T-helper 9 cell (primary cell): ENCODE measurements at places on chromosomes 12 and 14.

- DNase-seq, result no peak
Measured at GRCh38 chr14:102633906-102634595, 41.6 kb downstream of the RCOR1 start.

- no peak for DNase-seq
Measured at GRCh38 chr14:104142946-104143470, 4.6 kb downstream of the KIF26A start.

DNA sequence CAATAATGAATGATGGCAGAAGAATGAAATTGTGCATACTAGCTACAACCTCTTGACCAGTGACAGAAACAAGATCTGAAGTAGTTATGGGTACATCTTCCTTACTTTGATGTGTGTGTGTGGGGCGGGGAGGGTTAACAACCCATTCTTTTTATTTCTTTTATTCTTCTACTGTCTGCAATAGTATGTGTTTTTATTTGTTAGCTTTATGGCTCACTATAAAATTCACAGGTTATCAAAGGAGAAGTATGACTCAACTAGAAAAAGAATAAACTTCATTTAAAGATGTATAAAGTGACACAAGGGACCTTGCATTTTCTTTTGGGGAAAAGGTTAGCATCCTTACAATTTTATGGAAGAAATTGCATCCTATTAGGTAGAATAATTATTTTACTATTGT is 430.5 kb downstream of the DAD1 start:
- DNase-seq, result no peak

GRCh38 chr14:102320033-102320660 is 601 bp downstream of the ZNF839 start:
- DNase-seq, result peak; percentile 33

DNA sequence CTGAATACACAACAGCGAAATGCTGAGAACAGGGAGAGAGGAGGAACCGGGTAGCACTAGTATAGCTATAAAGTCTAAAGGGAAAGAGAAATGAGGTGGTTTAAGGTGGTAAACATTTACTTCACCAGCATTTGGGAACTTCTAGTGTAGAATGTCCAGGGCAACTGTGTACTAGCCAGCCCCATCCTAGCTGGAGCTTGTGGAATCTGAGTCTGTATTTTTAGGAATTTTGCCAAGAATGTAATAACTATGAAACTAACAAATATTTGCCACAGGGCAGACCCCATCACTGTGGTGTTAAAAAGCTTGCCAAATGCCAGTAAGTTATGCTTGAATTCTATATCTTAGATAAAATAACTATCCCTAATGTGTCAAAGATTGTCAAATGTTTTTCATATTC is 398.9 kb upstream of the MIS18BP1 start:
- no peak for DNase-seq

DNA sequence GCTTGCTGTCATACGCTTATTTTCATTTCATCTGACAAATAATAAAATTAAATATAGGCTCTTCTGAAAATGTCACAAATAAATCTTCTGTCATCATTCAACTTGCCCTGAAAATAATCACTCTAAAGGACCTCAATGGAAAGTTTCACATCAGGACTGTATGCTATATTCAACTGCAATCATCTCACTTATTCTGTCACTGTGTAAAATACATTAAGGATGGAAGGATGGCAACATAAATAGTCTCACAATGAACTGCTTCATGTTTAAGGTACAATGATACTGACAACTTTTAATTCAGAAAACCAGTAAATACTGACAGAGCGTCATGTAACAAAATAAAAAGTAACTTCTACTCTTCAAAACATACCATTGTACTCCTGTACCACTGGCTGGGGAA is 82.1 kb downstream of the CEP83 start:
- DNase-seq, result no peak

GRCh38 chr12:72276181-72276805 is 4.1 kb downstream of the TRHDE start:
- no peak for DNase-seq

DNA sequence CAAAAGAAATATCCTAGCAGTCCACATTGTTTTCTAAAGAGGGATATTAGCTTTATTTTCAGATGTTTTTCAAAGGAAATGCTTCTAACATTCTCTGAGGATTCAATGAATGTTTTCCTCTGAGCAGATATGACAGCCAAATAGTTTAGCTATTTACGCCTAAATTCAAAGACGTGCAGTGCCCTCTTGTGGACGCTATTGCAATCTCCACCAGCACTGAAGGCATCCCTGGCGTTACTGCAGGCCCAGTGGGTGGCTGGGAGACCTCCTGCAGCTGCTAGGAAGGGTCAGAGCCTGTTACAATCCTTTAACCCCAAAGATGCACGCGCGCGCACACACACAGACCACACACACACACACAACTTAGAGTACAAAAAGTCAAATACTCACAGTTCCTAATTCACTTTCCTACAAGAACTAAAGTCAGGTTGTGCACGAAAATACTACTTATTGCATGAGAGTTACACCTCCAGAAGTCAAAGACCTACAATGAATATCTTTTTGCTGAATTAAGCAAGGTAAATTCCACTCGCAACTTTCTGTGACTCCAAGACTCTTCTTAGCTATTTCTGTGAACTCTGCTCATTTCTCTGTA is 589.3 kb upstream of the TMEM132C start:
- DNase-seq, result peak; percentile 12

- DNase-seq, result no peak
Measured at GRCh38 chr14:93832081-93832480, 43.8 kb upstream of the PRIMA1 start.

GRCh38 chr12:93376436-93377251 is 1.1 kb upstream of the NUDT4 start:
- no peak for DNase-seq

- no peak for DNase-seq
Measured at GRCh38 chr14:93943052-93943451, 15.9 kb downstream of the FAM181A start.

DNA sequence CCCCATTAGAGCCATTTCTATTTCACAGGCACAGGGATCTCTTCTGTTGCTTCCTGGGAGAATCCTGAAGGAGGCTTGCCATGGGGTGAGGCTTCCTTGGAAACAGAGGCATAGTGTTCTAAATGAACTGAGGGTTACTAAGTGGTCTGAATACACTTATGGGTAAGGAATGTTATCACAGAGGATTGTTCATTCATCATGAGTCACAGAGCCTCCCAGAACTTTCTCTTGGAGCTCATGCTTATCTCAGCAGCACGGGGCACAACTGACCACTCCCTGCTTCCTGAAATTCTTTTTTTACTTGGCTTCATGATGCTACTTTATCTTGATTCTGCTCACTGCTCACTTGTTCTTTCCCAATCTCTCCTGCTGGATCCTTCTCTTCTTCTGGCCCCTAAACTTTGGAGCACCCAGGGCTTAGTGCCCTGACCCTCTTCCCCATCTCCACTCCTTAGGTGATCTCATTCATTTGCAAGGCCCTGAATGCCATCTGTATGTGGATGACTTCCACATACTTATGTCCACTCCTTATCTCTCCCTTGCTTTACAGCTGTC is 57.9 kb downstream of the ANO6 start:
- DNase-seq, result no peak
